ENCODE measurements at places on chromosomes 2 and 18. TPM values are rescaled to one million over a fixed set of nuclear protein-coding genes. Genes with fewer than 3 reads are reported as not detected.

DNA sequence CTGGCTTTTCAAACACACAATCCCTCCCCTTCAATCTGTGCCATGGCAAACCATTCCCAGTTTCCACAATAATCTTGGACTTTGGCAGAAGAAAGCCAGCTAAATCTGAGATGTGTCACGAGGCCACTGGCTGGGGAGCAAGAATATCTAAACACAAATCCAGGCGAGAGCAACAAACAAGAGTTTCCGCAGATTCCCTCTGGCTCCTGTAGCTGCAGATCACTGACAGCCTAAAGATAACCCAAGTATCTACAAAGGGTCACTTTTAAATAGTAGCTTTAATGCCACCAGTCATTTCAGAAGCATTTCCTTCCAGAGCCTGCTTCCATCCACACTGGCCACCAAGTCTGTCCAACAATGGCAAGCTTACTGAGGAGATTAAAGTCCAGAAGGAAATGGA lies 86.9 kb downstream of the ACVR1 start:
- peak; percentile 32 for DNase-seq

DNA sequence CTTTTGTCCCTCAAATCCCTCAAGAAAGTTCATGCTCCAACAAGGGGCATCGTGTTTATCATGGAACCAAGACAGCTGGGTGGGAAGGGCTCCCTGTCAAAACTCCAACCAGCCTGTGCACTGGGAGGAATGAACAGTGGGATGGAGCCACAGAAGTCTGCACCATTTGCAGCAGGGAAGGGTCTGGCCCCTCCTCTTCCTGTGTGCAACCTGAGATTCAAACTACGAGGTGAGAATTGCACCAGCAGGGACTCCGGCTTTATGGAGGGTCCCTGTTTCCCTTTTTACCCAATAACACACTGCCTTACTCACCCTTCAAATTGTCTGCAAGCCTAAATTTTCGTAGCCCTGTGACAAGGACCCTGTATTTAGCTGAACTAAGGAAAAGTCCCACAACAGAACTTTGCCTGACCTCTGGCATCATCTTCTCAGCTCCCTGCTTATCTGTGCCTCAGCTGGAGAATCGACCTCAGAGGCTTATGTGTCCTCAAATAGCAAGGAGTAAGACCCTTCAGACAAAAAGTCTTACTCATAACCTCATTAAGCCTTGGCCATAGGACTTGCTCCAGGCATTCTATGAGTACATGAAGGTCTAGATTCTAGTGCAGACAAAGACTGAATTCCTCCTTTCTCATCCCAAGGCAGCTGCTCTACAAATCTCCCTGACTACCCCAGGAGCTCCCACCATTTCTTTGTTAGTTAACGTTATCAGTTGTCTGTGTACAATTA lies 178.3 kb upstream of the SERPINE2 start:
- DNase-seq: no peak

DNA sequence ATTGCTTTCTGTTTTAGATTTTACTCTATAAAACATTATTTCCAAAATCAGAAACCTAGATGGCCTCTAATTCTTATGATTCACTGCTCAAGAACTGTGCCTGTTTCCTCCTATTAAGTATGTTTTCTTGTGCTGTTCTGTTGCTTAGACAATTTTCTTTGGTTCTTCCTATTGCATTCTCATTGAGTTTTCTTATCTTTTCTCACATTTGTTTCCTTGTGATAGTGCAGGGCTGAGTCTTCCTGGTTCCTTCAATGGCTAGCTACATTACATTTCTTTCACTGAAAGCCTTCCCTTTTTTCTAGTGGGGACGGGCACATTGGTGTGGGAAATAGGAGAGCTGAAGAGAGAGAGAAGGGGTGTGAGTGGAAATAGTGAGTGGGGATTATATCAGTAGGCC lies 183.4 kb downstream of the CALCRL start:
- DNase-seq: no peak

GRCh38 chr2:195009202-195009601 lies 647.8 kb upstream of the SLC39A10 start:
- DNase-seq: no peak

KLHL30 gene
- 0.24 TPM for total RNA-seq

GRCh38 chr18:62634979-62635630 lies 80.2 kb upstream of the PHLPP1 start:
- DNase-seq: no peak

DNA sequence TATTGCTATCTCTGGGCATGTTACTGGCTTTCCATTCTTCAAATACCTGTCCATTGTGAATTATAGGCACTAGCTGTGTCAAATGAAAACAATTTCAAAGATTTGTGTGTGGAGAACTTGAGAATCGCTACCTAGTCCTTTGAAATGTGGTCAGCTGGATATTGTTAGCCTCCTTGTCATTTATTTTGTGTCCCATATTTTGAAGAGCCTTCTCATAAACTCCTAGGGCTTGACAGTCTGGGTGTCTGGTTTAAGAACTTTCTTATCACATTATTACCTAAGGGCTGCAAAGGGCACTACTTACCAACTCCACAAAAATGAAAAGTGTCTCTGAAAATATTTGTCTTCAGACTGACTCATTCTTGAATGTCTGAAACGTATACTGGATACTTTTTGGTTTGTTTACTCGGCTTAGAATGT lies 50.2 kb downstream of the COL4A3 start:
- no peak for DNase-seq

DNA sequence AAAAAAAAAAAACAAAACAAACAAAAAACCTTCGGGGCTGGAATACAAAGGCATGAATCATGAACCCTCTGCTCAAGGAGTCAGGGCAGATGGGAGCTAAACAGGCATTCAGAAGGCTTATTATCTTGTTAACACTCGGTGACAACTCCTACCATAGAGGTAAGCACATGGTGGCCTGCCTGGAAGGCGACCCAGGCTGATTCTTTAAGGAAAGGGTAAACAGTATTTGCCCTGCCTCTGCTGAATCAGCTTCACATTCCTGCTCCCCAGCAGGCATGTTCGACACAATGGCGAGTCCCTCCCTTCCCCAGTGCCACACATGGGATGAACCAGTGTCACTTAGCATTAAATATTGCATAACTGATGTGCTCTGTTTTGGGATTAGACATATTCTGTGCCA lies 191.9 kb downstream of the ARL4C start:
- no peak for DNase-seq

C2orf72 gene
- total RNA-seq: 67.6 TPM

- DNase-seq: no peak
Measured at GRCh38 chr2:38194751-38195150, 118.8 kb upstream of the CYP1B1 start.

- DNase-seq: peak; percentile 87
Measured at GRCh38 chr2:25215948-25216679, 47.7 kb upstream of the POMC start.

DNA sequence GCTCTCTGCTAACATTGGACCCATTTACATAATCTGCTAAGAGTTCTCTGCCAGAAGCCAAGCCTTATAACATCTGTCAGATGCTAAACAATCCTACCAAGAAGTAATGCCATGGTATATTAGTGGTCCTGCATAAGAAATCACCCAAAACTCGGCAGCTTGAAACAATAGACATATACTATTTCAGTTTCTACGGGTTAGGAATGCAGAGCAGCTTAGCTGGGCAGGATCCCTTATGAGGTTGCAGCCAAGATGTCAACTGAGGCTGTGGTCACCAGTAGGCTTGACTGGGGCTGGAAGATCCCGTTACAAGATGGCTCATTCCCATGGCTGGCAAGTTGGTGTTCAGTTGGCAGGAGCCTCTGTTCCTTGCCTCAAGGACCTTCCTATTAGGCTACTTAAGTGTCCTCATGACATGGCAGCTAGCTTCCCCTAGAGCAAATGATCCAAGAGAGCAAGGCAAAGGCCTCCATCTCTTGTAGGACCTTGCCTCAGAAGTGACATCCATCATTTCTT lies 25.1 kb upstream of the SOS1 start:
- DNase-seq: no peak

DNA sequence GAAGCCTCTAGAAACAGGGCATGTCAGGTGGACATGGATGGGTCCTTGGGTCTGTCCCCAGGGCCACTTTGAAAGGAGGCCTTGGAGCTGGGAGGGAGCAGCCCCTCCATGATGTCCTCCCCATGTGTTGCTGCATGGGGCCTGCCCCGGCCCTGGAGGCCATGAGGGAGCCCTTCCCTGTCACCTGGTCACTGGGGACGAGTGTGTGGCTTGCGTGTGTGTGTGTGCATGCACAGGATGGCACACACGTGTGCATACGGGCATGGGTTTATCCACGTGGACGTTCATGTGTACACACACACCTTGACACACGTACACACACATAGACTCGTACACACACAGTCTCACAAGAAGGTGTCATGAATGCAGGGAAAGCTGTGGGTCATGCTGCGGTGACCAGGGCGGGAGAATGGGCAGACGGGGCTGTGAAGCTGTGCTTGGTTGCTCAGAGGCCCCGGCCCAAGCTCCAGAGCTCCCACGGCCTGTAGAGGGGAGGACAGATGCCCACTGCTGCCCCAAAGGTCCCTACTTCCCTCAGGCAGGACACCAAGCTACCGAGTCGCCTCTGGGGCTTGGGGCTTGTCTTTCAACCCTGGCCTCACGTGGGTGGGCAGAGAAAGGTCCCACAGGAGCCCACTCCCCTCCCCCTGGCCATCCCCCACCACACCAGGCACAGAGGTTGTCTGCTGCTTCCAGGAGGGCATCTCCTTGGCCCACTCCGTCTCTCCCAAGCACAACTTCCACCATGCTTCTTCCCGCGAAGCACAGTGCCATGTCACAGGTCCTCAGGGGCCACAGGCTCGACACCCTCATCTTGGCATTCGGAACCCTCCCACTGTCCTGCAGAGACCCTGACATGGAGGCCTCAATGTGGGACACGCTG lies 42.3 kb upstream of the GPC1 start:
- peak; percentile 4 for DNase-seq

DNA sequence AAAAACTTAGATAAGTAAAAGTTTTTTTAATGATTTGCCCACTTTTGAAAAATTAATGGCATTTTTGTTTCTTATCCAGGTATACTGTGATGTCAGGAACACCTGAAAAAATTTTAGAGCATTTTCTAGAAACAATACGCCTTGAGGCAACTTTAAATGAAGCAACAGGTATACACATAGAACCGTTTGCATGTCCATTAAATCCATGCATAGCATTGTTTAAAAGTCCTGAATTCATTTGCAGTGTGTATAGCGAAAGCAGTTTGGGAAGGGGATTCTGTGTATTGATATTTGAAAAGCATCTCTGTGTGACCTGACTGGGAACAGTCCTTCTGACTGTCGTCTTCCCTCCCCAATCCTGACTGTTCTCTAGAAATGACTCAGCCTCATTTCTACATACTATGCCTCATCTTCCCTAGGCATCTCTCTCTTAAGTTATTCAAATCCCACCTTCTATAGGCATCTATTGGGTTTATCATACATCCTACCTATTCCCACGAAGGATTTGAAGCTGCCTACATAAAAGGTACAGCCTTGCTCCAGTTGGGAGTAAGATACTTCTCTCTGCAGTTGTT lies 79.2 kb upstream of the MAP3K20 start:
- DNase-seq: no peak

DNA sequence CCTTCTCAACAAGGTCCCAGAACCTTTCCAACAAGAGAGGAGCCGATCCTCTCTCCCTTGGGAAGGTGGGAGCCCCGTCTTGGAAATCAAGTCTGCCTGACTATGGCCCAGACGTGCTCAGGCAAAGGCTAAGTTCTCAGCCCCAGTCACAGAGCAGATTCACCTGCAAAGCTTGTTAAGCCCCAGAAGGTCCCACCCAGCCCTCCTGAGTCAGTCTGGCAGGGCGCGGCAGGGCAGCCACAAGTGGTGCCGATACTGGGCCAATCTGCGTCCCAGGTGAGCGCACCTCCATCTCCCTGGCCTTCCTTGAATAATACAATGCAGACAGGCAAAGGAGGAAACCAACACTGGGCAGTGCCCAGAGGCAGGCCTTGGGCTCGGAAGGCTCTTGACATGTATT lies 15.0 kb downstream of the CRACDL start:
- no peak for DNase-seq

- no peak for DNase-seq
Measured at GRCh38 chr2:237115870-237116269, 30.2 kb downstream of the COPS8 start.

DNA sequence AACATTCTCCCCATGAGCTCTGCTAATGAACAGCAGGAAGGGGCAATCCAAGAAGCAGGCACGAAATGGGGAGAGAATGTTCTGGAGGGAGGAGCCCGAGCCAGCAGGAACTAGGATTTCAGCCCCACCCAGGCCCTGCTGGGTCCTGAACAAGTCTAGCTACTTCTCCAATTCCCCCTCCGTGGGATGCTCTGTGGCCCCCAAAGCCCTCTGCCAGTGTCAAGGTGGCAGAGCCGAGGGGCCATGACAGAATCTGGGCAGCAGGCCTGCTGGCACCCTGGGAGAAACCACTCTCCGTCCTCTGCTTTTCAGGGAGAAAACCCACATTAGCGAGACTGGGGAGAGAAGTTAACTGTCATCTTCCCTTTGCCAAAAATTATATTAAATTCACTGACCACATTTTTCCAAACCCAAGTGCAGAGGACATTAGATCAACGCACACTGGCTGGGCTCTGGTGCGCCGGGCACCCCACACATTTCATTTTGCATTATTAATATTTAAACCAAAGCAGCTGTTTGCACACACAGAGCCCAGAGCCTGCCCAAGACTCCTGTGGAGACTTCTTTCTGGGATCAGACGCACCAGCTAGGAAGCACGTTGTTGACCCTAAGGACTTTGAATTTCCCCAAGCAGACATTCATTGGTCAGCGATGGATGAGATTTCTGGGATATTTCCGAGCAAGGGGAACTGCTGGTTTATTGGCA lies 80.2 kb upstream of the PKDCC start:
- peak; percentile 64 for DNase-seq

DNA sequence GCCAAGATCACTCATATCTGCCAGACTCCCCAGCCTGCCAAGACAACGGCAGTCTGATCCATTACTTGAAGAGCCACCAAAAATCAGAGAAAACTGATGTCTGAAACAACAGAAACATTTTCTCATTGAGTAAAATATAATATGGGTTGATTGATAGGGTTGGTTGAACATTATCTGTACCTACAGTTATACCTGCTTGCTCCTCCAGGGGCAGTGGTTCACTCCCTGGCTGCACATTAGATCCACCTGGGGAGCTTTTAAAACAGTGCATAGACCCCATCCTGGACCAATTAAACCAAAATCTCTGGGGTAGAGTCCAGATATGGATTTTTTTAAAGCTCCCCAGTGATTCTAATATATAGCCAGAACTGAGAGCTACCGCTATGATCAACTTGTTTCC lies 43.6 kb upstream of the SLC14A2 start:
- no peak for DNase-seq

DNA sequence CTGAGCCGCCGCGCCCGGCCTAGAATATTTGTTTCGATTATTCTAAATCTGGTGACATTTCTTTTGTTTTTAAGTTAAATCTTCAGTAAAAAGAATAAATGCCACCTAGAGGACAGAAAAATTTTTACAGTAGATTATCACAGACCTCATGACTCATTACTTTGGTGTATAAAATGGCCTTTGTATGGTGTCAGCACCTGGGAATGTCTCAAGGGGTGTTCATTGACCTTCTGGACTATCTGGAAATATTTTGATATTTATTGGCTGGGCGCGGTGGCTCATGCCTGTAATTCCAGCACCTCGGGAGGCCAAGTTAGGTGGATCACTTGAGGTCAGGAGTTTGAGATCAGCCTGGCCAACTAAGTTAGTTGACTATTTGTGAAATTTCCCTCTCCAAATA lies 30.3 kb upstream of the SLC30A6 start:
- DNase-seq: peak; percentile 9

TRIP12 gene
- total RNA-seq: 196 TPM

Data from mucosa of descending colon (tissue), 3 donors.